Aorta (tissue), 5 donors: ENCODE measurements at places on chromosomes 12 and 14. TPM values are rescaled to one million over a fixed set of nuclear protein-coding genes. Genes with fewer than 3 reads are reported as not detected.

- H3K4me1 ChIP-seq = no peaks in the 10 kb centered on the region
- DNase-seq = no peak
- no peaks in the 10 kb centered on the region for H3K36me3 ChIP-seq
- no peaks in the 10 kb centered on the region for H3K27me3 ChIP-seq
- H3K4me3 ChIP-seq = no peak overlapping the region
Measured at GRCh38 chr14:52248057-52248456, 19.4 kb upstream of the PTGDR start.

GLIPR1L1 gene
- total RNA-seq = not detected

CDKL1 gene
- 9.7 TPM for total RNA-seq

DNA sequence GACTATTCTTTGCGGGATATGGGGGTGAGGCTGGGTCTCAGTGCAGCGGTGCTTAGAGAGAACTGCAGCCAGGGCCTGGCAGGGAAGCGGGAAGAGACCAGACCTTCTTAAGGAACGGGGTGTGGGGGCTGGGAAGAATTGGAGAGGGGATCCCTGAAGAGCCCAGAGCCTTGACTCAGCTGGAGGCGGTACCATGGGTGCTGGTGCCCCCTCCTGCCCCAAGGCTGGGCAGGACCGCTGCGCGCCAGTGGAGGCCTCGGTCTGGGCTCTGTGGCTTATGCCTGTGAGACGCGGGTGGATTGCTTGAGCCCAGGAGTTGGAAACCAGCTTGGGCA lies 1.3 kb upstream of the RNU7-1 start:
- H3K4me3 ChIP-seq = no peak overlapping the region
- no peaks in the 10 kb centered on the region for H3K4me1 ChIP-seq
- DNase-seq = no peak
- H3K27ac ChIP-seq = no peak overlapping the region
- H3K36me3 ChIP-seq = no peaks in the 10 kb centered on the region

OVCH1 gene
- 1.5 TPM for total RNA-seq

SLC4A8 gene
- total RNA-seq = 1.4 TPM

NEMF gene
- 70.7 TPM for total RNA-seq

KCNA5 gene
- 84.7 TPM for total RNA-seq

DNA sequence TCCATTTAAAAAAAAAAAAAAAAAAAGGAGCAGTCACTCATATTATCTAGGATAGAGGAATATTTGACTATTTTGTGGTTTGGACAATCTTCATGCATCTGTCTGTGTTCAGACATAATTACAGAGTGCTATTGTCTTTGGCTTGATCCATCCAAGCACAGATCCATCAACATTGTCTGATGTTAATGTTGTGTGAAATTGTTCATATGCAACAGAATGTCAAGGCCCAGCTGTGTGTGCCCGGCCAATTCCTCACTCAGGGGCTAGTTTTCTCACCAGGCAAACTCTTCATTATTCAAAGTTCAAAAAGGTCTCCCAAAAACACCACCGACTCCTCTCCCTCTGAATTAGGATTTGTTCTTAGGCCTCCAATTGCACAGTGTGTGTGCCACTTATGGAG lies 324.9 kb upstream of the TMTC1 start:
- H3K4me3 ChIP-seq = no peak overlapping the region
- DNase-seq = no peak
- peaks cover 2% of the 10 kb centered on the region for H3K27me3 ChIP-seq
- no peaks in the 10 kb centered on the region for H3K4me1 ChIP-seq
- H3K27ac ChIP-seq = no peak overlapping the region

DNA sequence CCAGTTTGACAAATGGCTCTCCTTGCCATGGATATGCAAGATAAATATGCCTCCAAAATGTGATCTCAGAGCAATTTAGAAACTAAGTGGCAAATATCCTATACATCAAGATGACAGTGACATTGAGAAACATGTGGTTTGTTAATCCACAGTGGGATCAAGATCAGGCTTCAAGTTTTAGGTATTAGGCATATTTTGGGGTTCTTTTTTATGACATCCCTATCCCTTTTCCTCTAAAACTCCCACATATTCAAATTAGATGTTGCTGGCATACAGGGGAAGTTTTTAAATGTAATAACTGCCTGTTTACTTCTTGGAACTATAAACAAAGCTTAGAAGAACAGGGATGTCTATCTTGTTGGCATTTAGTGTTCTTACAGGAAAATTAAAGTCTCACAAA lies 179.4 kb downstream of the CRADD start:
- H3K36me3 ChIP-seq = no peaks in the 10 kb centered on the region
- no peaks in the 10 kb centered on the region for H3K4me1 ChIP-seq
- no peak for DNase-seq

DNA sequence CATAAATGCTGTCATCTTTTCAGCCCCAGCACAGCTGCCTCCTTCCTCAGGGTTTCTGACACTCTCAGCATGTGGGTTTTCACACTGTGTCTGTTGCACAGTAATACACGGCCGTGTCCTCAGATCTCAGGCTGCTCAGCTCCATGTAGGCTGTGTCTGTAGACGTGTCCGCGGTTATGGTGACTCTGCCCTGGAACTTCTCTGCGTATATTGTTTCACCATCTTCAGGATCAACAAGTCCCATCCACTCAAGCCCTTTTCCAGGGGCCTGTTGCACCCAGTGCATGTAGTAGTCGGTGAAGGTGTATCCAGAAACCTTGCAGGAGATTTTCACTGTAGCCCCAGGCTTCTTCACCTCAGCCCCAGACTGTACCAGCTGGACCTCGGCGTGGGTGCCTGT lies 1210.6 kb downstream of the TMEM121 start:
- DNase-seq = no peak
- no peaks in the 10 kb centered on the region for H3K4me1 ChIP-seq
- no peak overlapping the region for H3K27ac ChIP-seq
- no peaks in the 10 kb centered on the region for H3K36me3 ChIP-seq

GRCh38 chr14:99176156-99176945 lies 95.6 kb downstream of the BCL11B start:
- H3K27ac ChIP-seq = no peak overlapping the region
- DNase-seq = no peak
- no peak overlapping the region for H3K4me3 ChIP-seq
- no peaks in the 10 kb centered on the region for H3K4me1 ChIP-seq
- no peaks in the 10 kb centered on the region for H3K27me3 ChIP-seq

- no peak for DNase-seq
- H3K4me3 ChIP-seq = no peak overlapping the region
- no peaks in the 10 kb centered on the region for H3K36me3 ChIP-seq
- H3K27ac ChIP-seq = no peak overlapping the region
- no peaks in the 10 kb centered on the region for H3K4me1 ChIP-seq
Measured at GRCh38 chr12:51771008-51771407, 77.5 kb downstream of the FIGNL2 start.

GRCh38 chr14:73825551-73826188 lies 26.0 kb upstream of the PTGR2 start:
- DNase-seq = peak; percentile 94
- no peak overlapping the region for H3K4me3 ChIP-seq
- H3K27ac ChIP-seq = no peak overlapping the region
- no peaks in the 10 kb centered on the region for H3K36me3 ChIP-seq
- no peaks in the 10 kb centered on the region for H3K4me1 ChIP-seq

GRCh38 chr12:122327494-122328385 lies 61.4 kb upstream of the VPS33A start:
- DNase-seq = no peak
- no peaks in the 10 kb centered on the region for H3K4me1 ChIP-seq
- no peak overlapping the region for H3K4me3 ChIP-seq
- H3K36me3 ChIP-seq = peaks cover 16% of the 10 kb centered on the region
- no peak overlapping the region for H3K27ac ChIP-seq

CLEC4A gene
- 3.0 TPM for total RNA-seq

DNA sequence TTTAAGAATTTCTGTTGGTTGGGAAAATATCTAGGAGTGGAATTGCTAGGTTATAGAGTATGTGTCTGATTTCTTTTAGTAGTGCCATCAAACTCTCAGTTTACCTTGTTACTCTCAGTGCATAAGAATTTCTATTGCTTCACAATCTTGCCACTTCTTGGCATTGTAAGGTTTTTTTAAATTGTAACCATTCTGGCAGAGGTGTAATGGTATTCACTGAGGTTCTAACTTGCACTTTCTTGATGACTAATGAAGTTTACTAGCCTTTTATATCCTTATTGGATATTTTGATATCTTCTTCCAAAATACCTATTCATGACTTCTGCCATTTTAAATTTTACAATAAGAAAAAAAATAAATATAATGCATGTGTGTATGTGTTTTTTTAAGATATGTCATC lies 478.0 kb downstream of the NAV3 start:
- no peaks in the 10 kb centered on the region for H3K4me1 ChIP-seq
- no peaks in the 10 kb centered on the region for H3K36me3 ChIP-seq

CCDC59 gene
- total RNA-seq = 21.0 TPM

DNA sequence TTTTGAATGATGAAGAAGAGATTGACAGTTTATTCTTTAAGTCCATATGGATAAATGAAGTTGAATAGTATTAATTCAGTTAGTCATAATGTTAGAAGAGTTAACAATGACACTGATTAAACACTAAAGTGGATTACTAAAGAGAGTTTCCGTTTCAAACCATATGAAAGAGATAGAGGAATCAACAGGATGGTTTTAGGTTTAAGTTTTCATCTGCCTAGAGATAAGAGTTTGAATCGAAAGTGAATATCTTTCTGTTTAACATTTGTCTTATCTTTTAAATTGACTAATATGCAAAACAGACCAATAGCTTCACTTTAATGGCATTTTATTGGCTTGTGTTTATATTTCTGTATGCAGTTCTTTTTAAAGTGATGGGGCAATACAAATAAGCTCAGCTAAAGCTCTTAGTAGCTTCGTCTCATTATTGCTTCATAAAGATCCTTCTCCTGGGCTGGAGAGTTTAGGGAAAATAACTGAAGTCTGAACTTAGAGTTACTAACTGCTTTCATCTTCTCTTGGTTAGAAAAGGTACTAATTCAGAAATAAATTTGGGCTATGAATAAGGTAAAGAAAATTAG lies 66.0 kb downstream of the MIPOL1 start:
- no peak for DNase-seq
- no peaks in the 10 kb centered on the region for H3K36me3 ChIP-seq
- H3K4me3 ChIP-seq = no peak overlapping the region
- H3K27ac ChIP-seq = no peak overlapping the region
- no peaks in the 10 kb centered on the region for H3K27me3 ChIP-seq

DNA sequence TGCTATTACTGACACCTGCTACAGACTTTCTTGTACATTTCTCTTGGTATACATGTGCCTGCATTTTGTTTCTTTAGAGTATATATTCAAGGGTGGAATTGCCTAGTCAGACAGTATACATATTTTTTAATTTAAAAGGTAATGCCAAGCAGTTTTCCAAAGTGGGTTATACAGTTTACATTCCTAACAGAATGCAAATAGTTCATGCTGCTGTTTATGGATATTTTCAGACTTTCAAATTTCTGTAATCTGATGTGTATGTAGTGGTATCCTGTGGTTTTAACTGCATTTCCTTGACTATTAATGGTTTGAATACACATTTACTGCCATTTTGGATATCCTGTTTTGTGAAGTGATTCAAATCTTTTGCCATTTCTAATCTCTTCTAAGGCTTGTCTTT lies 55.5 kb upstream of the VCPKMT start:
- H3K4me3 ChIP-seq = no peak overlapping the region
- DNase-seq = no peak
- H3K4me1 ChIP-seq = no peaks in the 10 kb centered on the region
- H3K27me3 ChIP-seq = no peaks in the 10 kb centered on the region

- H3K36me3 ChIP-seq = no peaks in the 10 kb centered on the region
- H3K27ac ChIP-seq = no peak overlapping the region
- no peaks in the 10 kb centered on the region for H3K27me3 ChIP-seq
- peaks cover 11% of the 10 kb centered on the region for H3K4me1 ChIP-seq
- DNase-seq = no peak
Measured at GRCh38 chr12:20211981-20212421, 156.3 kb upstream of the PDE3A start.

DNA sequence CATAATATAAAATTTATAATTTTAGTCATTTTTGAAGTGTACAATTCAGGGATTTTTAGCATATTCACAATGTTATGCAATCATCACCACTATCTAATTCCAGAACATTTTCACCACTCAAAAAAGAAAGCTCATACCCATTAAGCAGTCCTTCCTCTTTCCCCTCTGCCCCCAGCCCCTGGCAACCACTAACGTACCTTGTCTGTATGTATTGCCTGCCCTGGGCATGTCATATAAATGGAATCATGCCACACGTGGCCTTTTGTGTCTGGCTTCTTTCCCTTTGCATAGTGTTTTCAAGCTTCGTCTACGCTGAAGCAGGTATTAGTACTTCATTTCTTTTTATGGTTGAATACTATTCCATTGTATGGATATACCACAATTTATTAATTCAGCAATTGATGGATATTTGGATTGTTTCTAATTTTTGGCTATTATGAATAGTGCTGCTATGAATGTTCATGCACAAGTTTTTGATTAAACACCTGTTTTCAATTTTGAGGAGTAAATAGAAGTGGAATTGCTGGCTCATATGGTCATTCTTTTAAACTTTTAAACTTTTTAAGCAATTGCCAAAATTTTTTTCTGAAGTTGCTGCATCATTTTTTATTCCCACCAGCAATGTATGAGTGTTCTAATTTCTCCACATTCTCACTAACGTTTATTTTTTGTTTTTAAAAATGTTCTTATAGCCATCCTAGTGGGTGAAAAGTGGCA lies 1.6 kb upstream of the SSTR1 start:
- H3K4me3 ChIP-seq = no peak overlapping the region
- no peaks in the 10 kb centered on the region for H3K27me3 ChIP-seq
- H3K4me1 ChIP-seq = no peaks in the 10 kb centered on the region
- H3K27ac ChIP-seq = no peak overlapping the region
- no peaks in the 10 kb centered on the region for H3K36me3 ChIP-seq

DNA sequence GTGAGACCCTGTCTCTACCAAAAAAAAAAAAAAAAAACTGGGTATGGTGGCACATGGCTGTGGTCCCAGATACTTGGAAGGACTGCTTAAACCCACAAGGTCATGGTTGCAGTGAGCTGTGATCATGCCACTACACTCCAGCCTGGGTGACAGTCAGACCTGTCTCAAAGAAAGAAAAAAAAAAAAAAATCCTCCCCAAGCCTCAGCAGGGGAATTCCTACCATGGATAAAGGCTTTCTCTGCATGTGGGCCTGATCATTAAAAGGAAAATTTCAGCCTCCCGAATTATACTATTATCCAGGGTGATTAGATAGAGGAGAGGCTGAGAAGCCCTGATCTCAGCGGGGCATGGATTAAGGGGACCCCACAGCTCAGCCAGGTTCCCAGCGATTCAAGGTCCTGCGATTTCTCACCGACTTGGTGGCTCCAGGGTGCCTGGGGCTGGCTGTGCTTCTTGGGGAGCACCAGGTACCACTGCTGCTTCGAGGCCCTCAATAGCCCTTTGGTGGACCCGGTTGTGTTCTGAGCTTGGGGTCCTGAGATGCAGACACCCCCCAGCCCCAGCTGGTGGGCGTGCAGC lies 5.6 kb downstream of the SH2B3 start:
- no peak overlapping the region for H3K4me3 ChIP-seq
- H3K27me3 ChIP-seq = no peaks in the 10 kb centered on the region
- H3K4me1 ChIP-seq = no peaks in the 10 kb centered on the region
- H3K36me3 ChIP-seq = no peaks in the 10 kb centered on the region
- H3K27ac ChIP-seq = no peak overlapping the region
- no peak for DNase-seq

DNA sequence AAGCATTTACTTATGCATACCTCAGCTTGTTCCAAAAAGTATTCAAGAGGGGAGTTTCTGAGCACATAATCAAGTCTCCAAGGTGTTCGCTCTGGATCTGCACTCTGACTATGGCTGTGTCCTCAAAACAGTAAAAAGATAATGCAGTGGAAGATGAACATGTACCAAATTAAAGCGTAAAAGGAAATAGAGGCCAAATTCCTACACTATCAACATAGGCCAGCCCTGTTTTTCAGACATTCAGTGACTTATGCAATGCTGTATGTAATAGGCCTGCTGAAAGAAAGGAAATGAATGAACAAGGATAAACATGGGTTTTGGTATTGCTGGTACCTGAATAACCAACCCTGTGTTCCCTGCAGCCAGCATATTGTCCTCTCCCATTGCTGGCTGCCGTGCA lies 115.7 kb downstream of the SAMD4A start:
- H3K27me3 ChIP-seq = no peaks in the 10 kb centered on the region
- H3K4me1 ChIP-seq = peaks cover 25% of the 10 kb centered on the region
- no peaks in the 10 kb centered on the region for H3K36me3 ChIP-seq
- H3K4me3 ChIP-seq = no peak overlapping the region
